ENCODE measurements at places on chromosomes 16 and 17. TPM values are rescaled to one million over a fixed set of nuclear protein-coding genes. Genes with fewer than 3 reads are reported as not detected.

GRCh38 chr17:5563456-5563855 lies 20.9 kb downstream of the NLRP1 start:
- DNase-seq: no peak

DNA sequence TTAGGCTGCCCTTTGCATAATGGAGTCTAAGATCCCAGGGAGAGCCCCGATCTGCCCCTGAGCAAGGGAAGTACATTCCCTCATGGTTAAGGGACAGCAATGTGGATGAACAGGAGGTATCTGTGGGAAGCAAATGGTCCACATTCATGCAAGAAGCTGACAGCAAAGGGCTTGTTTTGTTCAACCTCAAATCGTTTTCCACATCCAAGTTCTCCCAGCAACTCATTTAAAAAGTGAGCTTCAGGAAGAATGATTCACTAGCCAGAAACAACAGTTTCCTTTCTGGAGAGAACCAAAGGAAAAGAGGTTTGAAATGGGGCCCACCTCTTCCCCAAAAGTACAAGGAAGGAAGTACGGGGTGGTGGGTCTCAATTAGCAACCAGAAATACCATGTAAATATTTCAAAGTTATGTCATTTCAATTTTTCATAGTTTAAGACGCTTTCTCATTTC lies 9.4 kb downstream of the HSPB9 start:
- no peak for DNase-seq

GRCh38 chr16:75265911-75266701 lies 14.7 kb upstream of the BCAR1 start:
- DNase-seq: no peak

DNA sequence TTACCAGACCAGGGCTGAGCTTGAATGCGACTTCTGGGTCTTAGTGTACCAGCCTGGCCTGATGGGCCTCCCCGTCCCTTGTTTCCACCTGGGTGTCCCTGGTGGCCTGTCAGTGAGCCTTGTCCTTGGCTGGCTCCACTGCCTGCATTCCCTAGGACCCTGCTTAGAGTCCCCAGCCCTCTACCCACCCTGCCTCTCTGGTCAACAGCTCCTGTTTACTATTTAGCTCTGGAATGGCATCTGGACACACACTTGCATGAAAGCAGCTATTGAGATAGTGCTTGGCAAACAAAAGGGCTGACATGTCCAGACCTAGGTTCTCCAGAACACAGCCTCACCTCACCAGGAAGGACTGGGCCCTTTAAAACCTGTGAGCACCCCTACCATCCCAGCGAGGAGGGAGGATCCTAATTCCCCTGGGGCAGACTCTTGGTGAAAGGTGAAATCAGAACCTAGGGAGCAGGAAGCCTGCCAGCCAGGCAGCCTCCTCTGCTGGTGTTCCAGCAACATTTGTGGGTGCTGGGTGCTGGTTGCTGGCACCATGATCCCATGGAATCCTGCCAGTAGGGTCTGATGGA lies 38.8 kb downstream of the RAI1 start:
- no peak for DNase-seq

DNA sequence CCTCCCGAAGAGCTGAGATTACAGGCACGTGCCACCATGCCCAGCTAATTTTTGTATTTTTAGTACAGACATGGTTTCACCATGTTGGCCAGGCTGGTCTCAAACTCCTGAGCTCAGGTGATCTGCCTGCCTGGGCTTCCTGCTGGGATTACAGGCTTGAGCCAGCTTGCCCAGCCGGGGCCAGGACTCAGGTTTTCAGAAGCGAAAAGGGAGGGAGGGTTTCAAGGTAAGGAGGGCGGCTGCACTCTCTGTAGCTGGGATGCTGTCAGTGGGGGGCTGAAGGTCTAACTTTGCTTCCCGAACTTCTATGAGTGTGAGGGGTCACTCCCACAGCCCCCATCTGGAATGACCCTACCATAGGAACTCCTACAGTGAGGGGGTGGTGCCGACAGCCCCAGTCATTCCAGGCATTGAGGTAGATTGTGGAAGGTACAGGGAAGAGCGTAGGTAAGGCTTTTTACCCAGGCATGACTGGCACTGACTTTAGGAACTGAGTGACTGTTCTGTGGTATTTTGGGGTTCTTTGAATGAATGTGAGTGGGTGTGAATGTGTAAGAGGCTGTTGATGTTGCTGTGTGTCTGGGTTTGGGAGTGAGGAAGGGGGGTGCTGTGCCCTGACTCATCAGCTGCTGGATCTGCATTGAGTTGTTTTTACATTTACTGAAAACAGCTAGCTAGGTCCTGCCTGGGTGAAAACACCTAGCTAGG lies 3.8 kb upstream of the C1QL1 start:
- peak; percentile 37 for DNase-seq

GRCh38 chr17:9107527-9107926 lies 86.2 kb downstream of the NTN1 start:
- no peak for DNase-seq

- no peak for DNase-seq
Measured at GRCh38 chr16:87924811-87925670, 11.3 kb downstream of the CA5A start.

- DNase-seq: no peak
Measured at GRCh38 chr17:42562388-42563142, 617 bp downstream of the COASY start.

- DNase-seq: no peak
Measured at GRCh38 chr16:87877942-87878507, 8.7 kb upstream of the SLC7A5 start.

GRCh38 chr17:58601976-58602375 lies 87.5 kb upstream of the MTMR4 start:
- DNase-seq: no peak

GRCh38 chr16:75343286-75343685 lies 90.0 kb downstream of the CFDP1 start:
- no peak for DNase-seq

DNA sequence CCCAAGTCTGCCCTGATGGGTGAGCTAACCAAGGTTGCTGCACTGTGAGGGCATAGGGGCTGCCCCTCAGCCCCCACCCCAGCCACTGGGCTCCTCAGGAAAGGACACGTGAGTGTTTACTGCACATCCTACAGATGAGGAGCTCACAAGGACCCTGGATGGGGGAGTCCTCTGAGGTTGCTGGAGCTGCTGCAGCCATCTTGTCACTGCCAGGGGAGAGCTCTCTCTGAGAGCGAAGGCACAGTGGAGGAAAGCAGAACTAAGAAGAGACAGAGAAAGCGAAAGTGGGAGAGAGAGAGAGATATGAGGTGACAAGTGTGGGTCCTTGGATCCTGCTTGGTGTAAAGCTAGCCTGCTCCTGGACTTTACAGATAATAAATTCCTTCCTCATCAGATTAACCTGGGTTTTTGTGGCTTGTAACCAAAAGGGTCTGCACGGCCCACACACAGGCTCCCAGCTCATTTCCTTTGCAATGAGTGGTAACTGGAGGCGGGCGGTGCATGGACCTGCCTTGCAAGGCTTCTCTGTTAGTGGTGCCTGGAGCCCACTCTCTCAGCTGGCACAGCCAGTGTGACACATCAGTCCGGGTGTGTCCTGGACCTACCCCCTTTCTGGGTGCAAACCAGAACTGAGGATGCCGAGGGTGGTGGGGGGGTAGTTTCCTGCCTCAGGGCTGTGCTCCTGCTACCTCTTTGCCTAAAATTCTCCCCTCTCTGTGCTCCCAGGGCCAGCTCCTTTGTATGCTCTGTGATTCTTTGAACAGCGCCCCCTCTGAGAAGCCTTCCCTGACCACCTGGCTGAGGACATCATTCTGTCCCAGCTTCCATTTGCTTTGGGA lies 14.2 kb downstream of the SNX20 start:
- DNase-seq: peak; percentile 45

GRCh38 chr17:35010093-35010492 lies 29.8 kb downstream of the LIG3 start:
- no peak for DNase-seq

DNA sequence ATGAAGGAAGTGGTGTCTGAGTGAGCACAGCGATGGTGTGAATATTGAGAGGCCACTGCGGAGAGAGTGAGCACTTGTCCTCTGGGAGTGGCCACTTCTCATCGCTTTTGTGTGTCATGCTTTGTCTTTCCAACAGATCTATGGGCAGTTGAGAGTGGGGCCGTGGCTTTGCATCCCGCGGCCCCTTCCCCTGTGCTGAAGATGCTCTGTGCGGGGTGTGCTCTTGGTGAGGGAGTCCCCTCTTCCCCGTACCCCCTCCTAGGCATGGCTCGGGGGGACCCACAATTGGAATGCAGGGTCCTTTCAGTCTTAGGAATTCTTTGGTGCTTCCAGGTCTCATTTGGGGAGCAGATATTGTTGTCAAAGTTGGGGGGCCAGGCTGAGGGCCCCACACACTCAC lies 197.3 kb upstream of the WSCD1 start:
- no peak for DNase-seq

GRCh38 chr17:52025236-52025635 lies 133.3 kb downstream of the CA10 start:
- no peak for DNase-seq

GRCh38 chr17:29864615-29865014 lies 65.4 kb downstream of the SSH2 start:
- DNase-seq: no peak

DNA sequence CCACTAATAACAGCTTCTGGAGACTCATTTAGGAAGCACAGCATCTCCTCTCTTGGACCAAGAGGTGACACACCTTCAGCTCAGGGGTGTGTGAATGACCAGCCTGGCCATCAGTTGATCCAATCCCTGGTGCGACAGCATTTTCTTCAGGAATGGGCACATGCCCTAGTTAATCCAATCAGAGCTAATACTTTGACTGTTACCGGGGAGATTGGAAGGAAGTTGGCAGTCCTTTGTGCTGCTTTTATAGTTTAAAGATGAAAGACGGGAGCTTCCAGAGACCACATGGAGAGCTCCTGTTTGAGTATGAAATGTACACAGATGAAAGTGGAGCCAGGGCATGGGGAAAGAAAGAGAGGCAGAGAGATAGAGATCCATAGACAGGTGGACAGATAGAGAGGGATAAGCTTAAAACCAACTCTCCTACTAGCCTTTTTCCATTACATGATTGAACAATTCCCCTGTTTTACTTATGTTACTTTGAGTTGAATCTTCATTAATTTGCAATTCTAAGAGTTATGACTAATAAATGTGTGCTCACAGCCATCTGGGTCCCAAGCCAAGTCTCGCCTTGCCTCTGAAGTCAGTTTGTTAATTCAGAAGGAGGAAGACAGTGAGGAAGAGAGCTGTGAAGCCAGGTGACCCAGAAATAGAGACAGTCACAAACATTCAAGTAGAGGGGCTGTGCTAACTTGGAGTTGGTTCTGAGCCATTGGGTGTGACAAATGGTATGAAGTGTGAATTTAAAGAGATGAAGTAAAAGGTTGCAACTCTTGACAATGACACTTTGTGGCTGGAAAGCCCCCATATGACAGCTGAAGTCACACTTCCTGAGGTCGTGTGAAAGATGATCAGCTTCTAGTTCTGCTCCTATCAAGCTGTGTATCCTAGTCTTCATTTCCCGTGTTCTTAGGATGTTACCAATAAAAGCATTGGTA lies 120.0 kb upstream of the GOT2 start:
- DNase-seq: no peak

DNA sequence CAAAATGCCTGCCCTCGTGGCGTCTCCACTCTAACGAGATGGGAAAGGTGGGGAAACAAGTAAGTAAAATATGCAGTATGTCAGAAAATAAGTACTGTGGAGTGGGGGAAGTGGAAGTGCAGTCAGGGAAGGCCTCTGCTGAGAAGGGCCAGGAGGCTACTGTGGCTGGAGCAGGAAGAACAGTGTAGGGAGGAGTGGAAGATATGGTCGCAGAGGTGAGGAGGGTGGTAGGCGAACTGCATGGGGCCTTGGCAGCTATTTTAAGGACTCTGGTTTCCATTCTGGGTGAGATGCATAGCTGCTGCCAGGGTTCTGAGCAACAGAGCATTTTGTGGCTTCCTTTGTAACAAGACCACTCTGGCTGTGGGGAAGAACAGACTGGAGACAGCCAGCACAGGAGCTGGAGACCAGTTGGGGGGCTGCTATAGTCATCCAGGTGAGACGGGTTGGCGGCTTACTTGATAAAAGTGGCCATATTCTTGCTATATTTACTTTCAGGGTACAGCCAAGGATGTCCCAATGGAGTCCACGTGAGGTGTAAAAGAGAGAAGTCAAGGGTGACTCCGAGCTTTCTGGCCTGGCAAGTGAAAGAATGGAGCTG lies 42.6 kb downstream of the CYTH1 start:
- no peak for DNase-seq

GRCh38 chr16:46573008-46573833 lies 48.0 kb downstream of the SHCBP1 start:
- no peak for DNase-seq

GRCh38 chr17:9169116-9169515 lies 147.8 kb downstream of the NTN1 start:
- DNase-seq: no peak

- DNase-seq: no peak
Measured at GRCh38 chr17:17107891-17108431, 65.7 kb downstream of the MPRIP start.

DNA sequence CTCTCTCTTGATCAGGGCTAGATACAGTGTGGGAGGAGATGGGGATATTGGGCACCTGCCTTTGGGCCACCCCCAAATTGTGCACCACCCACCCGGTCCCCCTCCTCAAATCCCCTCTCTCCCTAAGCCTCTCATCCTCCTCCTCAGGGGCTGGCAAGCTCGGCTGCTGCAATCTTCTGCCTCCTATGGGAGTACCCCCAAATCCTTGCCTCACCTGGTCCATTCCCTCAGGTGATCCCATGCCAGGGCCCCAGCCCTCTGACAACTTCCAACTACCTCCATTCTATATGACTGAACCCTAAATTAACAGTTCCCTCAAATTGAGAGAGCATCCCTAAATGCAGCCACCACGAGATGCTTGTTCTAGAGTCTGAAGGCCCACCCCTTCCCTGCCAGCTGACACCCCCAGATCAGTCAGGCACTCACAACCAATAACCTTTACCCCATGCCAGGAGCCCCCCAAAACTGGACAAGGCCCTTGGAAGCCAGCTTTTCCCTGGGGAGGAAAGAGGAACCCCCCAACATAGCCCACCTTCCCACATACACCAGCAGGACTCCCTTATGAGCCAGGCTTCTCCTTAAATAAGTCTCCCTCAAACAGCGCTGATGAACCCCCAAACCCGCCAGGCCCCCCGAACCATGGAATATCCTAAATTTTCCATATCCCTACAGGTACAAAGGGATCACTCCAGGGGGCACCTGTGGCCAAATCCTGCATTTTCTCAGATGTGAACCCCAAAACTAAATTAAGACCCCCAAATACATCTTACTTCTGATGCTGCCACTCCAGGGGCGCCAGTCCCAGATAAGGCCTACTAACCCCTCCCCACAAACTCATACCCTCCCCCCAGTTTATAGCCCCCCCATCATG lies 3.2 kb downstream of the DLG4 start:
- DNase-seq: no peak

GRCh38 chr16:47047524-47048203 lies 74.2 kb upstream of the DNAJA2 start:
- DNase-seq: no peak

GRCh38 chr16:75081179-75081859 lies 35.3 kb downstream of the LDHD start:
- no peak for DNase-seq

- DNase-seq: no peak
Measured at GRCh38 chr16:270381-271255, 5.1 kb downstream of the RGS11 start.

- DNase-seq: no peak
Measured at GRCh38 chr17:80529104-80529903, 15.3 kb upstream of the RPTOR start.

CCR7 gene
- 180 TPM for total RNA-seq

MYH13 gene
- not detected for total RNA-seq

TNFRSF17 gene
- total RNA-seq: not detected

HOXB7 gene
- total RNA-seq: not detected

GHDC gene
- total RNA-seq: 6.8 TPM

GPR139 gene
- not detected for total RNA-seq

ZG16B gene
- not detected for total RNA-seq

SPNS2 gene
- 0.33 TPM for total RNA-seq

SMPD3 gene
- 1.1 TPM for total RNA-seq

ALOX15B gene
- not detected for total RNA-seq
